ENCODE measurements at places on chromosomes 7 and 10.

- no peak for DNase-seq
Measured at GRCh38 chr10:47023237-47024045, 112.2 kb downstream of the PTPN20 start.

- DNase-seq: peak; percentile 9
Measured at GRCh38 chr7:9231630-9232121, 798.3 kb downstream of the NXPH1 start.

DNA sequence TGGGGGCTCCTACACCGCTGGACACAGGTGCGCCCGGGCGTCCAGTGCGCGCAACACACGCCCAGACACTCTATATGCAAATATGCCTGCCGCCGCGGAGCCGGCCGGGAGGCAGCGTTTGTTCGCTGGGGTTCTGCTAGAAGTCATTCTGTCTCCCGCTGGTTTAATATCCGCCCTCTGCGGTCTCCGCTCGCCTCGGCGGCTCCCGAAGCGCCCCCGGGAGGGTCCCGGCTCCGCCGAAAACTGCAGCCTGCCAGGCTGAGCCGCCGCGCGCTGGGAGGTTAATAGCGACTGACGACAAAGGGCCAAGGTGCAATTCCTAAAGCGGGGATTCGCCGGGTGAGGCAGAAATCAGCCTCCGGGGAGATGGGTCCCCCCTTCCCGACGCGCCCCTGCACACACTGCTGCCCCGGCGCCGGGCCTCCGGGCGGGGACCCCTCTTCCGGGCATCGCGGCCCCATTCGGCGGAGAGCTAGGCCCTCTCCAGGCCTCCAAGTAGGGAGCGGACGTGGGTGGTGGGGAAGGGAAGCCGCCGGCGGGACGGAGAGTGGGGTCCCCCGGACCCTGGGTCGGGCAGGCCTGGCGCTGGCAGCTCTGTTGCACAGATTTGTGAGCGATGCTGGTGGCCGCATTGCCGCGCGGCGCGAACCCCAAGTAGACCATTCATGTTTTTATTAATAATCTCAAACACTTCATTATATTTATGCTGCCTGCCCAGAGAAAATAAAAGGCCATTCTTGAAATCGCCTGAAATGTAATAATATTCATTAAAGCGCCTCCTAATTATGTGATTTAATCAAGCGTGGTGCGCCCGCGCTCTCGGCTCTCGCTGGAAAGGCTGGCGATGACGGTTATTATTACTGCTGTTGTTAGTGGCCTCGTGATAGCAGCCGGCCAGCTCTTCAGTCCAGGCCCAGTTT, 9.1 kb downstream of the EN2 start:
- peak; percentile 63 for DNase-seq

GRCh38 chr10:101709359-101710058, 14.5 kb upstream of the FBXW4 start:
- no peak for DNase-seq

DNA sequence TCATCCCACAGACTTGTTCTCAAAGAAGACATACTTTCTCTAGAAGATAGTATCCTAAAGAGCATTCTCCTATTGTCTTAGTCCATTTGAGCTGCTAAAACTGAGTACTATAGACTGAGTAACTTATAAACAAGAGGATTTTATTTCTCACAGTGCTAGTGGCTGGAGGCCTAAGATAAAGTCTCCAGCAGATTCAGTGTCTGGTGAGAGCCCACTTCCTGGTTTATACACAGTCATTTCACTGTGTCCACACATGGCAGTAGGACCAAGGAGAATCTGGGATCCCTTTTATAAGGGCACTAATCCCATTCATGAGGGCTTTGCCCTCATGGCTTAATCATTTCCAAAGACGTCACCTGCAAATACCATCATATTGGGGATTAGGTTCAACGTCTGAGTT, 68.7 kb downstream of the LRRC17 start:
- DNase-seq: no peak

- DNase-seq: no peak
Measured at GRCh38 chr7:93948106-93948505, 26.6 kb downstream of the GNG11 start.

- peak; percentile 69 for DNase-seq
Measured at GRCh38 chr10:89414879-89415821, 782 bp downstream of the IFIT5 start.

DNA sequence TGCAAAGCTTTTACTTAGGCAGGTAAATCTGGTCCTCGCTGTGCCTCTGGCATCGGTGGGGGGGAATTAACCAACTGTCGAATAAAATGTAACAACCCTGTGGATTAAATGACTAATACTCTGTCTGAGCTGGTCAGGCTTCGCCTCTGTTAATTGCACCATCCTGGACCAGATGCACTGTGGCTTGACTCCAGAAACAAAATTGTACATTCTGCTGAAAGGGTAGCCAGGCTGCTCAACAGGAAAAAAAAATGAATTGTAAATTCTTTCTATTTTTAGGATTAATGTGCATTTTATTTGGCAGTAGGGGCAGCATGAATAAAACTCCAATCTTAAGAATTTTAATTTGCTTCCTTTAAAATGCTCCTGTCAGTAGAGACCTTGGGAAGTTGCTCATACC, 389.4 kb downstream of the SORCS1 start:
- DNase-seq: peak; percentile 17

DNA sequence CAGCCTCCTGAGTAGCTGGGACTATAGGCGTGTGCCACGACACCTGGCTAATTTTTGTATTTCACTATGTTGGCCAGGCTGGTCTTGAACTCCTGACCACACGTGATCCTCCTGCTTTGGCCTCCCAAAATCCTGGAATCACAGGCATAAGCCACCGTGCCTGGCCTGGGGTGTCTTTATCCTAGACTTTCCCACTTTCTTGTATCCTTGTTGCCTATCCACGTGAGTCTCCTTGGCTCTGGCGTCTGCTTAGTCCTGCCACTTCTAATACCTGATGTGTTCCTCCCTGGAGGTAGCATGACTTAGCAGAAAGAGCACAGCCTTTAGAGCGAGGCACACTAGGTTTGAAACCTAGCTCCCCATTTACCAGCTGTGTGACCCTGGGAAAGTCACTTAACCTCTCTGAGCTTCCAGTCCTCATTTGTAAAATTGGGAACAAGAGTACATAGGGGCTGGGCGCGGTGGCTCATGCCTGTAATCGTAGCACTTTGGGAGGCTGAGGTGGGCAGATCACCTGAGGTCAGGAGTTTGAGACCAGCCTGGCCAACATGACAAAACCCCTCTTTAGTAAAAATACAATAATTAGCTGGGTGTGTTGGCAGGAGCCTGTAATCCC, 344.6 kb downstream of the TYW1 start:
- DNase-seq: no peak

GRCh38 chr7:46616636-46617035, 695.6 kb upstream of the IGFBP3 start:
- no peak for DNase-seq

- DNase-seq: no peak
Measured at GRCh38 chr10:70985824-70986622, 97.7 kb upstream of the PCBD1 start.

DNA sequence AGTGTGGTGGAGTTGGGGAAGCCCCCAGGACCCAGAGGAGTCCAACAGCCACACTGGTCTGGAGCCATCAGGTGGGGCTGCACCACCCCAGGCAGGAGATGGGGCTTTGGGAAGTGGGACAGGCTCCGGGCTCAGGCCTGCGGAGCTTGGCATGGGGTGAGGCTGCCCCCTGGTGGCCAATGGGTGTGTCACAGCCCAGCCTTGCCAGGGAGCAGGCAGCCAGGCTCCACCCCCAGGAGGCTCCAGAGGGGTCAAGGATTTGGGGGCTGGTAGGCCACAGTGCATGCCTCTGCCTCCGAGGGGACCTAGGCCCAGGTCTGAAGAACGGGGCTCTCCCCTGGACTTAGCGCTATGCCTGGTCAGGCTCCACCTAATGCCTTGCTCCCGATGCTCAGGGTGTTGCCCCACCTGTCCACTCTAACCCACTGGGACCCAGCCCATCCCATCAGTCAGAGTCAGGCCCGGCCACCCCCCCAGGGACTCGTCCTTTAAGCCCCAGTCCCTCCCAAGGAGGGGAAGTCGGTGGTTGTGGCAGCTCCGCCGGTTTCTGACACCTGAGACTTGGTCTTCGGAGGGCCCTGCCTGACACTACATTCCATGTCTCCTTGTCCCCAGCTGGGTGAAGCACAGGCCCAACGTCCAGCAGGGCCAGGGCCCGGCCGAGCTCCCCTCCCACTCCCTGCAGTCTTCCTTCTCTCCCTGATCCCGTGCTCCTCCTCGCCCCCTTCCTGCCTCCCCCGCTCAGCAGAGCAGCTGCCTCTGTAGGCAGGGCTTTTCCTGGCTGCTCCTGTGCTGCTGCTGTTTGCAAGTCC, 11.3 kb upstream of the SAMD8 start:
- DNase-seq: peak; percentile 83

GRCh38 chr7:72152161-72153131, 259.7 kb downstream of the CALN1 start:
- DNase-seq: peak; percentile 29

GRCh38 chr7:19094598-19095352, 22.7 kb downstream of the TWIST1 start:
- no peak for DNase-seq

DNA sequence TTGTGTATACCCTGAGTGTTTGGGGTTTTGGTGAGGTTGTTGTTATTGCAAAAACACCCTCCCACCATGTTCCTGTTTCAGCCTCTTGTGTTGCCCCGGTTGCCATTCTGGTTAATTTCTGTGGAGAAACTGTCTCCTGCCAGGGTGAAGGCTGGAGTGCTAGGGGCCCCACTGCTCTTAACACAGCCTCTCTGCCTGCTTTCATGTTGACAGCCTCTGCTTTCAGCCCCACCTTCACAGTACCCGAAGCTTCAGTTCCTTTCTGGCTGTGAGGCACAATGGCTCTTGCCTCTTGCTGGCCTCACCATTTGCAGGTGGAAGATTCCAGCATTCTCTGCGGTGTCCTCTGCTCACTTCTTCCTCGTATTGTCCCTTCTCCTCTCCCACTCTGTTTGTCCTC, 19.2 kb downstream of the SLC18A2 start:
- no peak for DNase-seq

DNA sequence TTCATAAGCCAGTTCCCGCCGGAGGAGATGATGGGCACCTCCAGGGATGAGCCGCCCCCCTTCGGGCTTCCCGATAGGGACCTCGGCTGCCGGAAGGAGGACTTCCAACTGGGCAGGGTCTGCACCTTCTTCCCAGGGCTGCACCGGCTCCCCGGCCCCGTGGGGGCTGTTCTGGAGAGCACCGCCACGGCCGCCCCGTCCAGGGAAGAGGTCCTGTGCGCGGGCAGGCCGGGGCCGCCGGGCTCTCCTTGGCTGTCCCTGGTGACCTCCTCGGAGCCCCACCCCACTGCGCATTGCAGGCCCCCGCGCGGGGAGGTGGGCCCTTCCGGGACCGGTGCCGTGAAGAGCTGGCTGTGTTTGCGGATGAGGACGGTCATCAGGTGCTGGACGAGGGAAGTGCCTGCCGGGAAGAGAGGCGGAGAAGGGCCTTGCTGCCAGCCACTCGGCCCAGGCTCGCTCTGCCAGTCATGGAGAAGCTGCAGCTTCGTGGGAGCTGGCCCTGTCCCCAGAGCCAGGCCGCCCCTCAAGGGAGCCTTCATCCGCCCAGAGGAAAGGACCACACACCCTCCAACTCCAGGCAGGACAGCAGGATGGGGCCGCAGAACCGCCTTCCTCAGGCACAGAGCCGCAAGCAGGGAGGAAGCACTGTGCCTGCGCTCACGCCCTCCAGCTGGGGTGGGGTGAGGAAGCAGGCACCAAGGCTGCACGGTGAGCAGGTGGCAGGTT, 144.4 kb downstream of the MAPK8 start:
- DNase-seq: no peak

- no peak for DNase-seq
Measured at GRCh38 chr7:114008696-114009095, 89.9 kb upstream of the PPP1R3A start.

- no peak for DNase-seq
Measured at GRCh38 chr7:975702-976473, 539 bp upstream of the COX19 start.

DNA sequence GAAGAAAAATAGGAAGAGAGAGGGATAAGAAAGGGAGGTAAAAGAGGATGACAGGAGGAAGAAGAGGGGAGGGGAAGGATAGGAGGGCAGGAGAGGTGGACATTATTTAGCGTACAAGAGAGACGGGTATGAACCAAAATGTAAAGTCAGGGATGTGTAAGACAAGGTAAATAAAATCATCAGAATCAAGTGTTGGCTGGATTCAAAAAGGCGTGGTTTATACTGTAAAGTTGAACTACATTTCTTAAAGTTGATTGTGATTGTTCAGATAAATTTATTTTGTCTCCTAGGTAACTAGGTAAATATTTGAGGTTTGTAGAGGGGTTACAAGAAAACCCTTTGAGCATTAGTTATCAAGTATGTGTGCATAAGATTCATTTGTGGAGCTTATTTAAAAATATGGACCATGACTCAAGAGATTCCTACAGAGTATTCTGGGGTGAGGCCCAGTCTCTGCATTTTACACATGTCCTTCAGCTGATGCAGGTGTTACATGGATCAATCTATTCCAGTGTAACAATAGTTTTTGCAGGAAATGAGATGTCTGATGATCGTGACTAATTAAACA, 512.1 kb upstream of the MBL2 start:
- no peak for DNase-seq

Data from lung (tissue), 17 donors.